ENCODE measurements at places on chromosomes 16 and 17.
A peak's percentile ranks its signal among the peaks of the same experiment; 100 is the strongest.

- DNase-seq, result no peak
Measured at GRCh38 chr17:45251931-45252330, 10.0 kb downstream of the SPATA32 start.

DNA sequence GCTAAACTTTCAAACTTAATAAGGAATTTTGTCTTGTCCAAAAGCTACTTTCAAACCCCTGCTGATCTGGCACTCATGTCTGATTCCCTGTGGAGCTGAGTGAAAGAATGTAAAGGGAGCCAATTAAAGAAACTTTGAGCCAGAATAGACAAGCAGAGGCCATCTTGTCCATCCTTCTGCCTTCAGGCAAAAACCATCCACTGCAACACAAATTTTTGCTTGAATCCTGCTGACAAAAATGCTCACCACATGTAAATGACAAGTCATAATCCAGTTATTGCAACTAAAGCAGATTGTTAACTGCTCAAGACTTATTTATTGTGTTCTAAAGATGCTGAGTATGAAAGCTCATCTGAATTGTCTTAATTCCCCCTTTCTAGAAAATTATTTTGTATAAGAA is 124.0 kb upstream of the HLF start:
- DNase-seq, result no peak

- DNase-seq, result peak; percentile 5
Measured at GRCh38 chr17:27578718-27579085, 52.3 kb upstream of the LGALS9 start.

DNA sequence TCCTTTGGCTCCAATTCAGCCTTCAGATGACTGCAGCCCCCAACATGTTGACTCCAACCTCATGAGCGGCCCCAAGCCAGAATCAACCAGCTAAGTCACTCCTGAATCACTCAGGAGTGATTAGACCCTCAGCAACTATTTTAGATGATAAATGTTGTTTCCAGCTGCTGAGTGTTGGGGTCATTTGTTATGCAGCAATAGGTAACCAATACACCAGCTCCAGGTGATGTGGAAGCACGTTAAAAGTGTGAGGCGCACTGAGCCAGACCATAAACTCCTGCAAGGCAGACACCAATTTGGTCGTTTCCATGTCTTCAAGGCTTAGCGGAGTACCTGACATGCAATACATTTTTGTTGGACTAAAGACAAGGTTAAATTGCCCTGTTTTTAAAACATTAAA is 17.5 kb downstream of the COQ7 start:
- no peak for DNase-seq

- no peak for DNase-seq
Measured at GRCh38 chr16:65808790-65809189, 557.7 kb upstream of the CDH5 start.

GRCh38 chr17:18039535-18040260 is 490 bp downstream of the GID4 start:
- DNase-seq, result no peak

DNA sequence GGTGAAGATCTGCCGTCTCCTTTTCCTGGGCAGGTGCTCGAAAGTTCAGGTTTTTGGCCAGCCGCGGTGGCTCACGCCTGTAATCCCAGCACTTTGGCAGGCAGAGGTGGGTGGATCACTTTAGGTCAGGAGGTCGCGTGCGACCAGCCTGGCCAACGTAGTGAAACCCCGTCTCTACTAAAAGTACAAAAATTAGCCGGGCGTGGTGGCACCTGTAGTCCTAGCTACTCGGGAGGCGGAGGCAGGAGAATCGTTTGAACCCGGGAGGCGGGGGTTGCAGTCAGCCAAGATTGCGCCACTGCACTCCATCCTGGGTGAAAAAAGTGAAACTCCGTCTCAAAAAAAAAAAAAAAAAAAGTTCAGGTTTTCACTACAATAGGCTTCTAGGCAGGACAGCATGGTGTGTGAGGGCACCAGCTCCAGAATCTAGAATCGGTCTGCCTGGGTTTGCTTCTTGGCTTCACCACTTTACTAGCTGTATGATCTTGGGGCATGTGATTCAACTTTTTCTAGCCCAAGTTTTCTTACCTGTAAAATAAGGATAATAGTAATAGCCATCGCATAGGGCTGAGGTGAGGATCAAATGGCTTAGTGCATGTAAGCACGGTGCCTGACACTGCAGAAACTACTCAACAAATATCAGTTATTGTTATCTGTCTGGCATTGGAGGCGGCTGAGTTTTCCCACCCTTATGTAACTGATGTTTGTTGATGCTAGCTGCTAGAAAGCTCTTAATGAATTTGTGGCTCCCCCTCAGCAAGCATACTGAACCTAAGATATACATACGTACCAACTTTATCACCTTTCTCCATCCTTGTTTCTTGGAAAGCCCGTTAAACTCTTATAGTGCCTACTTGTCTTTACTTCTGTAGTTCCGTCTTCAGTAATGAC is 1.3 kb downstream of the PSMD12 start:
- peak; percentile 33 for DNase-seq

GRCh38 chr17:50627782-50628601 is 6.7 kb upstream of the ABCC3 start:
- DNase-seq, result no peak

DNA sequence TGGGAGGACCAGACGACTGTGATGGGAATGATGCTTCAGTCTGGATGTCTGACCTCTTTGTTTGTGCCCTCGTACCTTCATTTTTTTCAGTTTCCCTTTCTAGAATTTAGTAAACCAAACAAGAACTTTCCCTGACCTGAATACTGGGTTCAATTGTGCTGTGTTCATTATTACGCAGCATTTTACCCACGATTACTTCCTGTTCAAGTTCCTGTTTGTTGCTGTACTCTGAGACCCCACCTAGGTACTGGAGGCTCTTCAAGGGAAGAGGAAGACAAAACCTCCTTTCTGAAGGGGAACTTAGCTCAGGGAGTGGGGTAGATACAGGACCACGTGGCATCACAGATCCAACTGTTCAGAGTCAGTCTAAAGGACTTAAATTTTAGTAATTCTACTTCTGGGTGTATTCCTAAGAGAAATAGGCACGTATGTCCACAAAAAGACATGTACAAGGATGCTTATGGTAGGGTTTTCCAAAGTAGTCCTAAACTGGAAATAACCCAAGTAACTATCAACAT is 9.2 kb upstream of the PRKCB start:
- peak; percentile 76 for DNase-seq

DNA sequence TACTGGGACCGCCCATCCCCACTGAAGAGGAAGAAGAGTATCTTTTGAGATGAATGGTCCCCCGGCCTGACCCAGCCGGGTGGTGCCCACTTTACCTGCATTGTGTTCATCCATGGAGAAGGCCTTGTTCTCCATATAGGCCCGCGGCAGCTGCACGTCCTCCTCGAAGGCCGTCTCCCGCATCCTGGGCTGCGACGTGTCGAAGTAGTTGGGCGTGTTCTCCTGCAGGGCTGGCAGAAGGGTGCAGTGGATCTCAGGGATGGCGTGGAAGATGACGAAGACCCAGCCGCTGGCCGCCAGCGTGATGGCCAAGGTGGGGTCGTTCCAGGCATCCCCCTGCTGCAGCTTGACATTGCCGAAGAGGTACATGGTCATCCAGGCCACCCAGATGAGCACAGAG is 12.9 kb downstream of the GPRC5B start:
- no peak for DNase-seq

- no peak for DNase-seq
Measured at GRCh38 chr17:76276069-76276431, 10.9 kb downstream of the UBALD2 start.

DNA sequence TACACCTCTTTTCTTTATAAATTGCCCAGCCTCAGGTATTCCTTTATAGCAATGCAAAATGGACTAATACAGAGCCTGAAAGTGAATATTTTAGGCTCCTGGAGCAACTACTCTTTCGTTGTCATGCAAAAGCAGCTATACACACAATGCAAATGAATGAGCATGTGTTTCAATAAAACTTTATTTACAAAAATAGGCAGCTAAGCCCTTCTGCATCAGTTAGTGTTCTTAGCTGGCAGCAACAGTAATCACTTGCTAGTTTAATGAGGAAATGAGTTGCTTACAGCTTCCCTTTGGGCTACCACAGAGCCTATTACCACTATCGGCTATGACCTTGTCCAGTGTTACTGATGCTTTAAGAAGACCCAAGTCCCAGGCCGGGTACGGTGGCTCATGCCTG is 402.9 kb downstream of the XYLT1 start:
- DNase-seq, result no peak

GRCh38 chr16:66616169-66616568 is 11.7 kb downstream of the CMTM3 start:
- DNase-seq, result no peak

DNA sequence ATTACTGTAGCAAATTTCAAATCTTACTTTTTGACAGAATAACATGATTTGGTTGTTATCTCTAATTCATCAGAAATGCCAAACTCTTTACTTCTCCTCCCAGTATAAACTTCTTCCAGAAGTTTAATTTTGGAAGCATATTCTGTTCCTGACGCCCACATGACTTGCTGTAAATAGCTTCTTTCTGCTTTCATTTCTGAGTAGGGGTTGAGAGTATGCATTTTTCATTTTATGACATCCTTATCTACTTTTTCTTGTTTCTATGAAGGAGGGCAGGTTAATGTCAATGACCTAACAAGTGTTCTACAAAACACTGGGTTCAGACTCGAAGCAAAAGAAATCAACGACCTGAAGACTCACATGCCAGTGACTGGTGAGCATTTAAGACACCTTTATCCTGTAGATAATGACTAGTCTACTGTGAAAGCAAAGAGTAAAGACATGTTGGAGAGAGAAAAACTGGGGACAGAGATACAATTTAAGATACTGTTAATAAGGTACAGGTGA is 36.5 kb upstream of the EFCAB3 start:
- DNase-seq, result no peak

All from CD4-positive, alpha-beta T cell treated with Interleukin-12 subunit alpha and Interleukin-12 subunit beta, for 1 hour (primary cell).